ENCODE measurements at places on chromosomes 1 and 21.

- no peak for DNase-seq
These were observed 13.3 kb downstream of the OR2B11 start for GRCh38 chr1:247444571-247444970.

- no peak for DNase-seq
These were observed 235.2 kb downstream of the SDCCAG8 start for GRCh38 chr1:243490748-243491686.

GRCh38 chr1:23718482-23718881 lies 24.8 kb upstream of the ELOA start:
- no peak for DNase-seq

- DNase-seq, result no peak
These were observed 5.1 kb downstream of the KCNJ15 start for GRCh38 chr21:38261851-38262250.

- no peak for DNase-seq
These were observed 13.1 kb downstream of the SDCCAG8 start for GRCh38 chr1:243268751-243269460.

GRCh38 chr1:94676686-94677085 lies 135.1 kb upstream of the F3 start:
- DNase-seq, result peak; percentile 22

All from DMS153 (cell line).